ENCODE measurements at places on chromosomes 3 and 15. TPM values are rescaled to one million over a fixed set of nuclear protein-coding genes. Genes with fewer than 3 reads are reported as not detected.

- no peak overlapping the region for H3K27ac ChIP-seq
- no peaks in the 10 kb centered on the region for H3K4me1 ChIP-seq
- H3K36me3 ChIP-seq = no peaks in the 10 kb centered on the region
- H3K4me3 ChIP-seq = no peak overlapping the region
Observed at GRCh38 chr3:177792311-177793030, 595.2 kb upstream of the TBL1XR1 start.

DNA sequence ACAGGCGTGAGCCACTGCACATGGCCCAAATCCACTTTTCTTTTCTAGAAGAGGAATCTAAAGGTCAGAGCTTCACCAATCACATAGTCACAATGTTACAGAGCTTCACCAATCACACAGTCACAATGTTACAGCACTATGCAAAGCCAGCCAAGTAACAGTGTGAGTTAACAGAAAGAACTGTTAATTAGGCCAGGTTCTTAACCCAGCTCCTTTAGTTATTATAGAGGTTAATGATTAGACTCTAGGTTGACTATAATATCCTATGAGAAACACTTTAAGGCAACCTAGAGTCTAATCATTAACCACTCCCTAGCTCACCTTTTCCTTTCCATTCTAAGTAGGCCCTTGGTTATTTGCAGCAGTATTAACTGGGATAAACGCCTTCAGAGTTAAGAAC lies 54.0 kb downstream of the TASOR start:
- H3K4me3 ChIP-seq = no peak overlapping the region
- peaks cover 37% of the 10 kb centered on the region for H3K36me3 ChIP-seq
- H3K4me1 ChIP-seq = peaks cover 8% of the 10 kb centered on the region
- no peak for DNase-seq
- H3K27me3 ChIP-seq = no peaks in the 10 kb centered on the region

GRM2 gene
- 0.19 TPM for total RNA-seq

DNA sequence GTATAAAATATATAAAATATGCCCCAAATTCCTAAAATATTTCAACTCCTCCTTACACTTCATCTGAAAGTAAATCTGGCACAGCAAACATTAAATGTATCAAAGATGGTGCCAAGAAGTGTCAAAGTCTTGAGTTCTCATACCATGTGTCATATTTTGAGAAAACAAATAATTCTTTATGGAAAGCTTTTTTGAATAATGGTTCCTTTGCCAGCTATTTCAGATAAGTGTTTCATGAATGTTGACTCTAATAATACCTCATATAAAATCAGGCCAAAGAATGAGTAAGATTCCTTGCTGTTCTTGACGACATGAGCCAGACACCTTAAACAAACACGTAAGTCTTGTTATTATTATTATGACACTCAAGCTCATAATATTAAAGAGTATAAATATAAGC lies 30.3 kb upstream of the ZNF385D start:
- peaks cover 23% of the 10 kb centered on the region for H3K4me1 ChIP-seq
- DNase-seq = no peak
- no peaks in the 10 kb centered on the region for H3K27me3 ChIP-seq
- H3K4me3 ChIP-seq = no peak overlapping the region

DNA sequence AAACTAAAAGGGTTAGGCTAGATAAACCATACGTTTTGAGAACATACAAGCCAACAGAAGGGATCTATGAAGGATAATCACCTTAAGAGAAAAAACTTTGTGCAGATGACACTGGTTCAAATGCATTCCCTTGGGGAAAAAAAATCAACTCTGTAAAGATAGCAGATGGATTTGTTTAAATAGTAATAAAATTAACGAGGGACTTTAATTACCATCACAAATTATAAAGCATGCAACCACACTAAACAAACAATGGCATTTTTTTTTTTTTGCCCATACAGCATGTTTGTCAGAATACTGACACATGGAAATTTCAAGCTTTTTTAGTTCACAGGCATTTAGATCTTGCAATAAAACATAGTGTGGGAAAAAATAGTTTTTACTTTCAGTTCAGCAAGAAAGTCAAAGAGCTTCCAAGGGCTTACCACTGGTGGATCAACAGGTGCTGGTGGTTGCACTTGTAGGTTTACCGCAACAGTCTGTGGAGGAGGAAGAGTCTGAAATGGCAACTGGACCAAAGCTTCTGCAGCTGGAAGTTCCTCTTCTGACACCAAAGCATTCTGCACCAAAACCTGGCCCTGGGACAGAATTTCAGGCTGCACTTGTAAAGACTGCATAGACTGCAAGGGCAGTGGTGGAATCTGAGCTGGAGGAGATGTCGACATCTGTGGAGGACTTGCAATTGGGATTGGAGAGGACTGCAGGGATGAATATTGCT lies 53.1 kb downstream of the PHC3 start:
- no peak overlapping the region for H3K4me3 ChIP-seq
- DNase-seq = no peak
- no peaks in the 10 kb centered on the region for H3K4me1 ChIP-seq

DNA sequence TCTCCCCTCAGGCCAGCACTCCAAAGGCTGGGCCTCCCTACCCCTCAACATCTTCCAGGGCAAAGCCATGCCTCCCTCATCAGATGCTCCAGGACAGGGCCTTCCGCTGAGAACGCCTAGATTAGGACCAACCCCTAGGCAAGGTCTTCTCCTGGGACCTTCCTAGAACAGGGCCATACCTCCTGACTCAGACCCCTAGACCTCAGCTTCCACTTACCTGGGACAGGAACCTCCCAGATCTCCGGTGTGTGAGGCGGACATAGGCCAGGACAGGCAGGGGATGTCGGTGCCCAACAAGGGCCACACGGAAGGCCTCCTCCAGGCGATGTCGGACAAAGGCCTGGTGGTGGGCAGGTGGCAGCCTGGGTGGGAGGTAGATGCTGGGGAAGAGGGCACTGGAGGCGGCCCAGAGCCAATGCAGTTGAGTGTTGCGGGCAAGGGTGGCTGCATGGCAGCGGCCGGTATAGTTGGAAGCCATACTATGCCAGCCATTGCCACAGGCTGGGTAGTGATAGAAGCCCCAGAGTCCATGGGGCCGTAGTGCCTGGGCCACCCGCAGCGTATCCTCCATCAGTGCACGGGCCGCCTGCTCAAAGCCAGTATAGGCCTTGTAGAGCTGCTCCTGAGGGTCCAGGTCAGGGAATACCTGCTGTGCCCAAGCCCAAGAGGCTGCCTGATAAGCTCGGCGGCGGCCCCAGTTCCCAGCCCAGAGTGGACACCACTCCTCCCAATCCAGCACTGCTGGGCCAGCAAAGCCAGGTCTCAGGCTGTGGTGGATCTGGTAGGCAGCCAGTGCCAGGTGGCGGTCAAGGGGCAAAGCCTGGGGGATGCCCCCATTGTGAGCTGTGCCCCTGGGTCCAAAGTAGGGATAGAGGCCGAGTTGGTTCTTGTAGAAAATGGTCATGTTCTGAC lies 2.5 kb upstream of the IFRD2 start:
- H3K27me3 ChIP-seq = no peaks in the 10 kb centered on the region
- DNase-seq = no peak
- peaks cover 8% of the 10 kb centered on the region for H3K36me3 ChIP-seq
- no peak overlapping the region for H3K27ac ChIP-seq

- no peak overlapping the region for H3K27ac ChIP-seq
- H3K4me3 ChIP-seq = no peak overlapping the region
- no peaks in the 10 kb centered on the region for H3K36me3 ChIP-seq
- no peaks in the 10 kb centered on the region for H3K27me3 ChIP-seq
- no peak for DNase-seq
- H3K4me1 ChIP-seq = no peaks in the 10 kb centered on the region
Observed at GRCh38 chr15:35596285-35596684, 50.3 kb upstream of the DPH6 start.

DNA sequence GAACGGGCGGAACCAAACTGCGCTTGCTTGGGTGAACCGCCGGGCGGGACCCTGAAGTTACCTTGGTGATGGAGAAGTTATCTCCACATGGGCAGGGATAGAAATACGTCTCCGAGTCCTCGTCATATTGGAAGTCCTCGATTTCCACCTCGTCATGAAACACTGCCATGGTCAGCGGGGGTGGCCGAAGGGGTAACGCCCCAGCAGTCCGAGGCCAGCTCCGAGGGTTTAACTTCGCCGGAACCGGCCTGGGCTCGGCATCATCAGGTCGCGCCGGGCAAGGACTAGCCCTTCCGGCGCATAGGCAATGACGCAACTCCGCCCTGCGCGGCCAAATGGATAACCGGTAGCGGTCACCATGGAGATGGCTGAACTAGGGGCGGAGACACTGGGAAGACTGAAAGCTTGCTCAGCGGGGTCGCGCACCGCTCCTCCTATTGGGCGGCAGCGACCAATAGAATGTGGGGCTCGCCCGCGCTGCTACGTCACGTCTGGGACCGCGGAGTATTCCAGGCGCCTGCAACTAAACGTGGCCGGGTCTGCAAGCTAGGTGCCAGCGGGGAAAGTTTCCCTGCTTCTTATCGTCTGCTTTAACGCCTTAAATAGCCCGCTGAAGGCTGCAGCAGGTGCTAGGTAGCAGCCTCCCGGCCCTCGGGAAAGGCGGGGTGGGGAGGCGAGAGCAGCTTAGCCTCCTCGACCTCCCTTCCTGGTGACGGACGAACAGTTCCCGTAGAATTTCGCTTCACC lies at the start of the genes DPH3 and OXNAD1:
Gene DPH3 (minus strand): TSS at position 236 of the 747 bp plus-strand sequence. CDS start 67 bp downstream, at position 169.
Gene OXNAD1 (plus strand): TSS at position 505 of the 747 bp plus-strand sequence. CDS start 5,741 bp downstream, outside the sequence.
- peak; percentile 100 for DNase-seq
- peak within 1 kb of the TSS; percentile 91 for H3K27ac ChIP-seq
- peak within 1 kb of the TSS; percentile 90 for H3K4me3 ChIP-seq
- H3K27me3 ChIP-seq = no peaks in the 10 kb centered on the region
- no peaks in the 10 kb centered on the region for H3K4me1 ChIP-seq
- H3K36me3 ChIP-seq = peaks cover 6% of the 10 kb centered on the region
